Brain pericyte (primary cell): ENCODE measurements at places on chromosomes 2 and 18.

GRCh38 chr2:151654891-151655290 lies 79.4 kb downstream of the NEB start:
- no peak for DNase-seq

DNA sequence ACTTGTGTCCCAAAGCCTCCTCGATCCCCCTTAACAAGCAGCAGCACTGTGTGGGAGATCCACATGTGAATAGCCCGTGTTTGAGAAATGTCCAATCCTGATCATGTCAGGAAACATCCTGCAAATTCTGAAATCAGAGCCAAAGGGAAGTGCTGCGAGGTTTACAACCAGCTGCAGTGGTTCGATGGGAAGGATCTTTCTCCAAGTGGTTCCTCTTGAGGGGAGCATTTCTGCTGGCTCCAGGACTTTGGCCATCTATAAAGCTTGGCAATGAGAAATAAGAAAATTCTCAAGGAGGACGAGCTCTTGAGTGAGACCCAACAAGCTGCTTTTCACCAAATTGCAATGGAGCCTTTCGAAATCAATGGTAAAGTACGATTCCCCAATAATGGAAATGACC lies at the start of gene MARCO:
Gene MARCO, plus strand, starts transcription at position 164 of the 400 bp plus-strand sequence. Its CDS starts 107 bp downstream, at position 271.
- no peak for DNase-seq

GRCh38 chr18:8969639-8970390 lies 132.7 kb upstream of the NDUFV2 start:
- no peak for DNase-seq

DNA sequence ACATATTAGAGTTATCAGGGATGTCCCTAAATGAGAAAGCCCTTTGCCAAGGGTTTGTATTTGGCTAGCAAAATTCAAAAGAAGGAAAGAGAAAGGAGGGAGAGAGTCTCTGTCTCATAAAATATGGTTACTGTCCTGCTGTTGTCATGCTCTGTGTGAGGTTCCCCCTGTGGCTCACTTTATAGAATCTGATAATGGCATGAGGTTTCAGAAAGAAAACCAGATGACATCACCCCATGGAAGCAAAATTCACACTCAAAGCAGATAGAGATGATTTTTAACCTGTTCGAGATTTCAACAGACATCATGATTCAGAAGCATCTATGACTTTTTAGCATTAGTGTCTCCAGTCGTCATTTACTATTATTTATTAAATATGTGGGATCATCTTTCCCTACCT lies 165.0 kb upstream of the SESTD1 start:
- no peak for DNase-seq

GRCh38 chr2:43070030-43070429 lies 156.4 kb downstream of the ZFP36L2 start:
- no peak for DNase-seq
